Aorta (tissue), 5 donors: ENCODE measurements at places on chromosomes 1 and 21.
A peak's percentile ranks its signal among the peaks of the same experiment; 100 is the strongest.

GRCh38 chr1:106619080-106619826, 437.2 kb upstream of the PRMT6 start:
- no peak for DNase-seq

DNA sequence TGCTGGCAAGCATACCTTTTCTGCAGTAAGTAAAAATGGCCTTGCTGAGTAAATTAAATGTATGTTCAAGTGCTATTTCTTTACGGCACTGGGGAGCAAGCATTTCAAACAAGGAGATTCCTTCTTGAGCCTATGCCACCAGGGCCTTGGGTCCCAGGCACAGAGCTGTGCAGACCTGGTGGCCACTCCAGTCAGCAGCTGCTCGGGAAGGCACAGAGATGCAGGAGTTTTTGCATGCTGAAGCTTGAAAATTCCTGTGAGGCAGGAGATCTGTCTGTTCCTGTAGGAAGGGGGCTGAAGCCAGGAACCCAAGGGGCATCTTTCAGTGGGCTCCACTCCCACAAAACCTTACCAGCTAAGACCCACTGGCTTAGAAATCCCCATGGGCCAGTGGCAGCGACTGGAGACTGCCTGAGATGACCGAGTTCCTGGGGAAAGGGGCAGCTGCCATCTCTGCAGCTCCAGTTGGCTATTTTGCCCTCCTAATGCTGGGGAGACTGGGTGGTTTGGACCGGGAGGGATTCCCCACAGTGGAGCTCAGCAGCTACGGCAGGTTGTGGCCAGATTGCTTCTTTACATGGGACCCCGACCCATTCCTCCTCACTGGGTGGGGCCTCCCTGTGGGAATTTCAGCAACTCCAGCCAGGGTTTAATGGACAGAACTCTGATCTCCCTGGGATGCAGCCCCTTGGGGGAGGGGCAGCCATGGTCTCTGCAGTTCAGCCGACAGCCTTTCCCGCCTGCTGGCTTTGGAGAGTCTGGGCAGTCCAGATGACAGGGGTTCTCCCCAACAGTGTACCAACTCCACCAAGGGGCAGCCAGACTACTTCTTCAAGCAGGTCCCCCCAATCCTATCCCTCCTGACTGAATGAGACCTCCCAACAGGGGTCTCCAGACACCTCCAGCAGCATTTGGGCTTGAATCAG, 8.4 kb upstream of the PGBD2 start:
- DNase-seq: no peak

DNA sequence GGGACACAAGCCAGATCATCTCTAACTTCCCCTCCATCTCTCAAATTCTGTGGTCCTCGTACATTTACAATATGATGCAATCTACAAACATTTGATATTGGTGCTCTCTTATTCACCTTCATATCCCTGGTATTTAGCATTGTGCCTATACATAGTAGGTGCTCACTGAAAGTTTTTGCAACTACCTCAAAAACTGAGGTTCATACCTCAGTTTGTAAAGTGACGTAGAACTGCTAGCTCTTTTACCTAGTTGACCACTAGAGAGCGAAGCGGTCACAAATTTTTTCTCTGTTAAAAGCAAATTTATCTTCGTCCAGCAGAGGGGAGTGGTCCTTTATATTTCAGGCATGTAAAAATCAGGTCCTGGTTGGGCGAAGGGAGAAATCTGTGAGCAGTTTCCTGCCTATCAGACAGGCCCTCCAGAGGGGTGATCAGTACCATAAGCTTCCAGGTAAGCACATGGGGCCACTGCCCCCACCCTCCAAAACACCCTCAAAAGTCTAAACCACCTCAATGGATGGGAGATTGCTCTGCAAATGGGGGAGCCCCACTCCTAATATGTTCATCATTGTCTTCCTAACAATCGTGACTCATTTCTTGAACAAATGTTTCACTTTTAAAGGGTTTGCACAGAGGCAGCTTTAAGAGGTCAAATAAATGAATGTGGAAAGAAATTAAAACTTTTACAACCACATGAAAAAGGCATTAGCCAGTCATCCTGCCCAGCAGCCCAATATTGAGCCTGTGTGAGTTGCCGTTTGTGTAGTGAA, 10.6 kb upstream of the HLCS start:
- no peak for DNase-seq

DNA sequence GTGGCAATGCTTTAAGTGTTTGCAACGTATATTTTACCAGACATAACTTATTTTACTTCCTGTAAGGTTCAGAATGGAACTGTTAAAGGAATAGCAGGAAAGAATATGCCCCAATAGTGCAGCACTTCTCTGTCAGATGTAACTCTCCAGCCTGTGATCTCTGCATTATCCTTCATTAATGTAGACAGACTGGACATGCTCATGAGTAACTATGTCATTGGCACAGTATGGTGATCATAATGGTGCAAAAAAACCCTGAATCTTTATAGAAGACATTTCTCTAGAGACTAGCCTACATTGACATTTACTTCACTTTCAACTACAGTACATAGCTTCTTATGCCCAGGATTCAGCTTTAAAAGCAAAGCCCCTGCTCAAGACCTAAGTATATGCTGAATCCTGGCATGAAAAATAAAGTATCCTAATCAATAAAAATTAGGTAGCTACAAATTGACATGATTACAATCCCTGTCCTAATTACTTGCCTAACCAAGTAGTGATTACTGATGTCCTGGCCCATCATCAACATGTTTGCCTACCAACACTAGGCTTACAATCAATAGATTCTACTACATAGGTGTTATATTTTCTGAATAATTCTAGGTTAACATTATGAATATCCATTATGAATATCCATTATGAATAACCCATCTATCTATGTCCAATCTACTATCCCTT, 13.9 kb downstream of the COX20 start:
- DNase-seq: no peak

- peak; percentile 59 for DNase-seq
These were observed 588 bp upstream of the WNT3A start for GRCh38 chr1:228006034-228006785.

GRCh38 chr1:204390751-204391466, 20.7 kb downstream of the PPP1R15B start:
- no peak for DNase-seq

DNA sequence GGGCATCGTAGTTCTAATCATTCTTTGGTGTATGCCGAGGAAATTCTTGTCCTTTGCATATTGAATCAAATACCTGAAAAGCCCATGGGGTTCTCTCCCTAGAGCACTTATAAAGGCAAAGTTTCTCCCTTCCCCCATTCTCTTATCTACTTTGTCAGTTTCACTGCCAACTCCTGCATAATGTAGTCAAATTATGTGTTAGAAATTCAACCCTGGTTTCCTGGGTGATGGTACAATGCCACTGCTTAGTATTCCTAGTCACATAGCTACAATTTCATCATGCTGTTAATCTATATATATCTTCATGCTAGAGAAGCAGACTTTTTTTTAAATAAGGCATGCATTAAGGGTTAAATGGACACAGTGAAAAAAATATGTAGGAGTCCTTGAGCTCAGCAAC, 119.0 kb downstream of the PDE4B start:
- no peak for DNase-seq
